PC-9 (cell line): ENCODE measurements at places on chromosomes 12 and 14.

DNA sequence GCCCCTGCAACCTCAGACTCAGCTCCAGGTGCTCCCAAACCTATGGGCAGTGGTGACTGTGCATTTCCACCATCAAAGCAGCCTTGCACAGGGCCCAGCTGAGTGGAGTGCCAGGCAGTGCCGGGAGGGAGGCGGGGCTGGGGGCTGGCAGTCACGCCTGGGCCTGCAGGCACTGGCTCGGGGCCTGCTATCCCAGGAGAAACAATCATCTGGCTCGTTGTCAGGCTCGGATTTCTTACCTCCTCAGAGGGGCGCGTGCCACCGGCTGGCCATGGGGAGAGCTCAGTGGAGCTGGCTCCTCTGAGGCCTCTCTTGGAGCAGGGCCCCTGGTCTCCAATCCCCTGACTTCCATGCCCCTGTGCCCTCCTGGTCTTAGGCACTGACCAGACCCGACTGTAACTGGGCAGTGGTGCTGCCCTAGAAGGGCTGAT is 20.2 kb upstream of the PPP1R13B start:
- no peak for DNase-seq

DNA sequence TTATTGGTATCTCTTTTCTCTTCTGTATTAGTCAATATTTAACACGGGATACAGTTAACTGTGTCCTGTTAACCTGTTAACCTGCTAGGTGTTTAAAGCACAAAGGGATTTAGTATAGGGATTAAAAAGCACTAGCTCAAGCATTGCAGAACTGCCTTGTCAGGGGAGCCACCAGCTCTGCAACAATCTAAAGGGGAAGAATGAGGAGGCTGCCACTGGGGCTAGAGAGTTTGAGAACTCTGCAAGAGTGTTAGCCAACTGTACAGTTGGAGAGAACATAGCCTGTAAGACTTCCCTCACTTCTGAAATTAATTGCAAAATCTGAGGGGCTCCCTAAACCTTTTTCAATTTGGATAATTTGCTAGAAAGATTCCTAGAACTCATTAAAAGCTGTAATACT is 6.5 kb upstream of the VRK1 start:
- no peak for DNase-seq

- DNase-seq = no peak
These were observed 732 bp upstream of the ARF3 start for GRCh38 chr12:48958049-48958388.

DNA sequence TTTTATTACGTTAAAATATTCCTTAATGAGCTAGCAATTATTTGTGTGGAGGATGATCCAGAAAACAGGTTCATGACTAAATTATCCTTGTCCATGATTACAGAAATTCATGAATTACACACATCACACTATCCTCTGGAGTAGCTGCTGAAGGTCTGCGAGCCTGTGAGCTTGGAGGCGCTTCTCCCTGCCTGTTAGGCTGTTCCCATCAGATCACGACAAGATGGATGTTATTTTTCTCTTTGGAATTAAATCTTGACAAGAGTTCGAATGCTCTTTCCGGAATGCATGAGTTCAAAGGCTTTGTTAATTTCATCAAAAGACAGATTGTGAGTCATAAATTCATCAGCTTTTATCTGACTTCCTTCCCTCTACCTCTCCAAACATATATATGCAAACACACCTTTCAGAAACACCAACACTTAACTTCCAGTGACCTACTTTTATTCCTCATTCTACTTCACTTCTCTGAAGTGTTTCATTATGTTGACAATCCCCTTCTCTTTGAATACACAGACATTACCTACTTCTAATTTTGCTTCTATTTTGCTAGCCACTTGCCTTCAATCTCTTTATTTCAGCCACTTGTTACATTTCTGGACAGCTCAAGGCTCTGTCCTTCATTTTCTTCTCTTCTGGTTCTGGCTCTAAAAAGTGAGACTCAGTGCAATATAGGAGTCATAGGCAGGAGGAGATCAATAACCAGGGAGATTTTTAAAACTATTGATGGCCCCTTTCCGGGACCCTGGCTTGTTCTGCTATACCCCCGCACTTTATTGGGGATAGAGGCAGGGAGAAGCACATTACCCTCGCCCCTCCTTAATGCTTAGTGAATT is 274.6 kb downstream of the BTG1 start:
- no peak for DNase-seq

GRCh38 chr14:69852531-69853321 is 26.5 kb upstream of the SMOC1 start:
- no peak for DNase-seq

DNA sequence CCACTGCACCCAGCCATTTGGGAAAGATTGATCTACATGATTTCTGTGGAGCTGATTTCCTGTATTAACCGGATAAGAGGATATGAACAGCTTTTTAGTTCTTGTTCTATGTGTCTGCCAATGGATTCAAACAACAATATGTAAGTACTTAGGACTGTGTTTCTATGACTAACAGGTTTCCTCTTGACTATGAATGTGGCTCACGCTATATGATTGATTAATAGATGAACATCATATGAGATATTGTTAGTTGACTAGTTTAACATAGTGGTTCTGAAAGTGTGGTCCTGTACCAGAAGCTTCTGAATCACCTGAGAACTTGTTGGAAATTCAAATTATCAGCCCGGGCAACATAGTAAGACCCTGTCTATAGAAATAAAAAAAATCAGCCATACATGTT is 12.8 kb upstream of the CSRP2 start:
- DNase-seq = no peak

DNA sequence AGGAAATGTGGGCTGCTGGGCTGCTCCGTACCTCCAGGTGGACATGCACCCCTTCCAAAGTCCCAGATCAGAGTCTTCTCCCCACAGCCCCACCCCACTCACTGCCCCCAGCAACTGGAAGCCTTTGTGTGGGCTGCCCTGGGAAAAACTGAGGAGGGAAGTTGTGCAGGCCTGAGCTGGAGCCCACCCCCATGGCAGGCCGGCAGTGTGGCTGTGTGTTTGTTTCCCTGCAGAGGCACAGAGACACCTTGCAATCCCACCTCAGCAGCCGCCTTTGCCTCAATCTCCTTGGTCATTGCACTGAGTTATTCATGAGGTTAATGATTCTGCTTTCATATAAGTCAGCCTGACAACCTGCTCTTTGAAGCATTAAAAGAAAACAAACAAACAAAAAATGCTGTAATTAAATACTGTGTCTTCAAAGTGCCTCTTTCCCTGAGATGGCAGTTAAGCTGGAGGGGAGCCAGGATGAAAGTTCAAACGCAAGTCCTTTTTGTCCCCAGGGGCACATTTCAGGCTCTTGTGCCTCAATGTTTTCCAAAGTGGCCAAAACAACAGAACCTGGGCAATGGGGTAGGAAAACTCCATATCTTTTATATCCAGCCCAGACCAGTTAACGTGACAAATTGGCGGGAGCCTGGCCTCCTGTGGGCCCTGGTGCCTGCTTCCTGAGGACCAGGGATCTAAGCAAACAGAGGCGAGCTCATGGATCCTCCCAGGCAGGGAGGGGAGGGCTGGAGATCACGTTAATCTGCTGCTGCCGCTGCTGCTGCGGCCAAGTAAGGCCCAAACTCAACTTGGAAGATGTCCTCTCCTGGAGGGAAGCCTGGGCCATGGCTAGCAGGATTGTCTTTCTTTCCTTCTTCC is 51.9 kb upstream of the TSPAN11 start:
- no peak for DNase-seq

GRCh38 chr14:61478971-61479473 is 157.6 kb downstream of the PRKCH start:
- no peak for DNase-seq

DNA sequence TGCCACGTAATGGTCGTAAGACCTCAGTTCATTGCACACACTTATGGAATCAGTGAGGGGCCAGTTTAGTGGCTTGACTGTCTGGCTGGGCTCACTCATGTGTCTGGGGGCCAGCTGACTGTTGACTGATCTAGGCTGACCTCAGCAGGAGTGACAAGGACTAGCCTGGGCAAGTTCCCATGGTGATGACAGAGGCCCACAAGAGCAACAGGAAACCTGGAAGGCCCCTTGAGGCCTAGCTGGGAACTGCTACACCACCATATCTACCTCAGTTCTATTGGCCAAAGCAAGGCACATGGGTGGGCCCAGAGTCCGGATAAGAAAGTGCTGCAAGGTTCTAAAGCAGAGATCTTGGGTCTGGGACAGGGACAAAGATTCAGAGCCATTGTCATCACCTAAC is 21.3 kb upstream of the RFLNA start:
- no peak for DNase-seq

GRCh38 chr12:3342051-3342450 is 149.0 kb upstream of the PRMT8 start:
- DNase-seq = no peak

- no peak for DNase-seq
These were observed 293.6 kb upstream of the RGS6 start for GRCh38 chr14:71638523-71639196.

- DNase-seq = peak; percentile 97
These were observed 29.2 kb downstream of the FOS start for GRCh38 chr14:75307700-75308379.

- no peak for DNase-seq
These were observed 130.9 kb upstream of the PLEKHA5 start for GRCh38 chr12:18998343-18999261.

GRCh38 chr12:131603939-131604795 is 106.7 kb upstream of the SFSWAP start:
- DNase-seq = no peak

DNA sequence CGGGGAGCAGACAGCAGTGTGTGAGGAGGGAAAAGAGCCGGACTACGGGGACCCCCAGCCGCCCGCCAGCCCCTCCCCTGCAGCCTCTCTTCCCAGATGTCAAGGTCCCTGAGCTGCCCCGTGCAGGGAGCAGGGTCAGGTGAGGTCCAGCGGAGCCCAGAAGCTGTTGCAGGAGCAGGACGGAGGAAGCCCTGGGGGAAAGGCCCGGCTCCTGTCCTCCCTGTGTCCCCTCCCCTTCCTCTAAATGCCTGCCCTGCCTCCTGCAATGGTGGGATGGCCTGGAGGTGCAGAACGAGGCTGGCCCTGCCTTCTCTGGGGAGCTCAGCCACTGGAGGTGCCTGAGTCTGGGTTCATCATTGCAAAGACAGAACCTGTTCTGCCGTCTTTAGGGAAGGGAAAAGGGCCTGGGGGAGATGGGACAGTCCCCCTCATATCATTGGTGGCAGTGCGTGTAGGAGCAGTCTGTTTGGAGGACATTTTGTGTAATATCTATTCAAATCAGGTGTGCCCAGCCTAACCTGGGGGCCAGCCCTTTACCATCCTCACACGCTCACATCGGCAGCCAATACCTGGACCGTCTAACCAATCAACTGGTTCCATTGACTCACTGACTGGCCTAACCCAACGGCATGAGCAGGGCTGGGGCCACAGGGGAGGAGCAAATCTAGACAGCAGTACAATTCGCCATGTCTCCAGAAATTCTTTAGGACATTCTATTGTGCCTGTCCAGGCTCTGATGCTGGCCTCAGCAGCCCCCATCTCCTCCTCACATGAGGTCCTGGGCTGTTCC is 364.1 kb upstream of the SFSWAP start:
- DNase-seq = no peak

DNA sequence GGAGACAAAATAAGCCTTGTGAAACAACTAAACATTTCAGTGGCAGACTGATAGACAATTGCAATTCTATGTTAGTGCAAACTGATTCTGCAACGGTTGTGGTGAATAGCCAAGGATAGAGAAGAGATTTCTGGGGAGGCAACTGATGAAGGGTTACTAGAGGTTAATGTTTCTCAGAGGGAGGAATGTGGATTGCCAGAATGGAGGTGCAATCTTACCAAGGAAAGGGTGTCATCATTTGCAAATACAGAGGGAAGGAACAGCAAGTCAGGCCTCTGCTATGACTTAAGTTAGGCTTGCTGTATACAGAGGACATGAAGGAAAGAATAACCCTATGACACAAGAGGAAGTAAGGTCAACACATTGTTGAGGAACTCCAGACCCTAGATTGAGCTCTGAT is 35.8 kb downstream of the CCDC175 start:
- DNase-seq = no peak
